ENCODE measurements at places on chromosomes 3 and 15.

DNA sequence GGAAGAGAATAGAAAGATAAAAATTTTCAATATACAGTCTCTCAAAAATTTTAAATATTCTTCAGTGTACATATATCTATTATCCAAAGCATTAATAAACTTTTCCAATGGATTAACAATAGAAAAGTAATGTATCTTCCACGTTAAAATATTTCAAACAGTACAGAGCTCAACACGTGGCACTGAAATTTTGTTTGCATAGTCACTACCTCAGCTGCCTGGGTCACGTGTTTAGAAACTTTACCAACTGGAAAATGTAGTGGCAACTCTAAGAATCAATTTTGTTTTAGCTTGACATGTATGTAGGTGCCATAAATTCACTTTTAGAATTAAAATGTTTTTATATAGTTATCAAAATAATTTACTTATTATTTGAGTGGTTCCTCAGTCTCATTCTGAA lies 85.3 kb downstream of the CNTN3 start:
- no peak for DNase-seq

DNA sequence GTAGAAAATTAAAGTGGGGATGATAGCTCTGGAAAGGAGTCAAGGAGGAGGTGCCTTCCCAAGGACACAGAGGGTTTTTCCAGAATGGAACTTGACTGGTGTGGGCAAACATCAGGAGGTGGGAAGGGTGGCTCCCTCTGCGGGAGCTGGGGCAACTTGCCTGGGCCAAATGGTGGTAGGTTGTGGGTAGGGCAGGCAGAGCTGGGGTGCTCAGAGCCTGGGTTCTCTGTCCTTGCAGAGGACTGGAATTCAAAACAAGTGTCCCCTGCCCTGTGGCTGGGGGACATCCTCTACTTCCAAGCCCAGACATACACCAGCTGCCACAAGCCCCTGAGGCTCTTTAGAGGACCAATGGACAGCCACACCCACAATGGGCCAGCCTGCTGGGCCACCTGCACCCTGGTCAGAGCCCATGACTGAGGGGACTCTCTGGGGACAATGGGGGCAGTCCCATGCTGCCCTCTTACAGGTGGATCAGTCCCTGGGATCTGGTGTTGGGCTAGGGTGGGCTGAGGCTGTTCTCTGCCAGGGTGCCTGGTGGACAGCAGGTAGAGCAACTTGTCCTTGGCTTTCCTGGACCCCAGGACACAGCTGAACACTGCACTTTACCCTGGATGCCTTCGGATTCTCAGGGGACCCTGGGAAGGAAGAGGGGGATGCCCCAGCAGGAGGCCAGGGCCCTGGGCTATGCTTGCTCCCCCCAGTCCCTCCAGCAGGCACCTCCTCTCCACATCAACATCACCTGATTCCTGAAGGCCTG lies 38.6 kb upstream of the CSPG4 start:
- DNase-seq: no peak

DNA sequence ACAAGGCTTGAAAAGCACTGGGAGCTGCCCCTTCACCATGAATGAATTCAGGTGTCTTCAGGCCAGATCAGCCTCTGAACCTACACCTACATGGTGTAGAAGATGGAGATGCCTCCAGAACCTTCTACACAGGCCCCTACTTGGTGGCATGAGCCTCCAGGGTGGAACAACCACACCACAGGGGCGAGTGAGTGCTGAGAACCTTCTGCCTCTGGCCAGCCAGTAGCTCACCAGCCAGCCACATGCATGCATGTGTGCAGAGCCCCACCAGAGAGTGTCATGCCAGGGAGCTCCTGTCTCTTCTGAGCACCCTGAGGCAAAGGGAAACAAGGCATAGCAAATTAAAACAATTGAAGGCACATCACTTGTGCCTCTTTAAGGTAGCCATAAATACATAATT lies 161.8 kb upstream of the TOPAZ1 start:
- no peak for DNase-seq

DNA sequence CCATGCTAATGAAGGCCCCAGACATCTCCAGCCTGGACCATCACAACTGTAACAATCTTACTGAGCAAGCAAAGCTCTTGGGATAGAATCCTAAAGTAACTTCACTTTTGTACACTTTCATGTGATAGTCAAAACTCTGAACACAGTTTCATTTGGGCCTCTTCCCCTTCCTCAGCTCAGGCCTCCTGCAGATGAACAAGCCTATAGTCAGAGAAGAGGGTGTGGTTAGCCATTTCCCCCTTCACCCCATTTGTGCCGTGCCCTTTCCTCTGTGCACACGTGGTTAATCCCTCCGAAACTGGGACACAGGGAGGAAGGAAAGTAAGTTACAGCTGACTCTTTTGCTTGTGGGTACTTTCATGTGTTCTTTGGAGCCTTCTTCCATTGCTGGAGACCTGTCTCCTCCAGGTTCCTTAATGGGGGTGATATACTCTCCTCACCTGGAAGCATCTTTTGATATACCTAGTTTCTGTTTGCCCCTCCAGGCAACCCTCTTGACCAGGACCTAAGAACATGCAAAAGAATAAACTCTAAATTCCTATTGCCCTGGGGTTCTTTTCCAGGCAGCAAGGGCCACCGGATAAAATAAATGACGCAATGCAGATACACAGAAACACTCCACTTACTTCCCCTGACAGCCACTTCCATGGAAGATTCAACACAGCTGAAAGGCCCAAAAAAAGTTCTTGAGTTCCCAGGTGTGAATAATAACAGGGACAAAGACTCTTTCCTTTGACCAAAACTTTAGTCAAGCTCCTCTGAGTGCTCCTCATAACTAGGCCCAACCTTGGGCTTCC lies 29.6 kb upstream of the CSTA start:
- no peak for DNase-seq

GRCh38 chr3:44056446-44057240 lies 185.0 kb upstream of the TOPAZ1 start:
- no peak for DNase-seq

Data from HS-27A (cell line).